ENCODE measurements at places on chromosomes 4 and X.
A peak's percentile ranks its signal among the peaks of the same experiment; 100 is the strongest.

GRCh38 chr4:176443646-176444409, 124.1 kb downstream of the SPCS3 start:
- DNase-seq = no peak

GRCh38 chrX:65750674-65751469, 83.4 kb downstream of the MSN start:
- no peak for DNase-seq

DNA sequence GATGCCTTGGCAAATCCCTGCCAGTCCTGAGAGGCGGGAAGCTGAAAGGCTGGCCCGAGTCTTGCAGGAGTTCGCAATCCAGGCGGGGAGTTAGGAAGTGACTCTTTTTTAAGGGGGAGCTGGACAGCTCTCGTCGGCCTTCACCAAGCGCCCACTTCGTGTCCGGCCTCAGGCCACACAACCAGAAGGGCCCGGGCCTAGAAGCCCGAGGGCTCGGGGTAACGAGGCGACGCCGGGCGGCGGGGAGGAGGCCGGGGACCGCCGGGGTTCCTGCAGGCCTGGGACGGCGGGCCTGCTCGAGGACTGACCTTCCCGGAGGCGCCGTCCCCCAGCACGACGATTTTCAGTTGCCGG, 395 bp downstream of the RAB28 start:
- no peak for DNase-seq

GRCh38 chr4:179595671-179596410, 2153.6 kb upstream of the AGA start:
- DNase-seq = no peak

- DNase-seq = no peak
Measured at GRCh38 chrX:45633419-45633818, 432.7 kb upstream of the DIPK2B start.

GRCh38 chr4:78661921-78662521, 110.5 kb downstream of the ANXA3 start:
- no peak for DNase-seq

DNA sequence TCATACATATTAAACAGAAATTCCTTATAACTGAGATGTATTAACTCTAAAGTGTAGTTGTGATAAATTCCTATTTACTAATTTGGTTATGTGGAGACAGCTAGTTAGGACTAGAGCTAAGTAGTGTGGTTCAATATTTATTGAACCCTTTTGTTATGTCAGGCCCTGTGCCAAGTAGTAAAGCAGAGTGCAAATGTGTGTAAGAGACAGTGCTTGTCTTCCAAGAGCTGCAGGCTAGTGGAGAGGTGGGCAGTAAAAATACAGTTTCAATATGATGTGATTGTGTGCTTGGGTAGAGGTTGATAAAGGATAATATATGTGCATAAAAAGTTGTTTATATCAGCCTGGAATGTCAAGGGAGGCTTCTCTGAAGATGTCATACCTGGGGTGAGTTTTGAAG, 80.0 kb downstream of the TBC1D19 start:
- DNase-seq = no peak

DNA sequence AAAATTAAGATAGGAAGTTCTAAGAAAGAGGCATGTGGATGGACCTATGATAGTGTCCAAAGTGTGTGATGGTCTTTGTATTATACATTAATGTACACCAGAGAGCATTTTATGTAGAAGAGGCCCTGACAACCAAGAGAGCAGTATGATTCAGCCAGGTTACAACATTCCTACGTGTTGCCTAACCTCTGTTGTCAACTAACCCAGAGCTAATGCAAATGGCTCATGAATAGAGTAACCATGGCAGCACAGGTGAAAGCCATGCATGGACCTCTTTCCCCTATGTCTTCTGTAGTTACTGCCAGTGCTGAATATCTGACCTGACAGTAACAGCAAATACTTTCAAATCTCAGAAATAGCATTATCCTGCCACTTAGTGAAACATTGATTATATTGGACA, 255.6 kb downstream of the NDST4 start:
- DNase-seq = no peak

- peak; percentile 11 for DNase-seq
Measured at GRCh38 chr4:41692717-41693345, 55.7 kb downstream of the PHOX2B start.

GRCh38 chr4:165301833-165302232, 25.6 kb upstream of the MSMO1 start:
- no peak for DNase-seq

DNA sequence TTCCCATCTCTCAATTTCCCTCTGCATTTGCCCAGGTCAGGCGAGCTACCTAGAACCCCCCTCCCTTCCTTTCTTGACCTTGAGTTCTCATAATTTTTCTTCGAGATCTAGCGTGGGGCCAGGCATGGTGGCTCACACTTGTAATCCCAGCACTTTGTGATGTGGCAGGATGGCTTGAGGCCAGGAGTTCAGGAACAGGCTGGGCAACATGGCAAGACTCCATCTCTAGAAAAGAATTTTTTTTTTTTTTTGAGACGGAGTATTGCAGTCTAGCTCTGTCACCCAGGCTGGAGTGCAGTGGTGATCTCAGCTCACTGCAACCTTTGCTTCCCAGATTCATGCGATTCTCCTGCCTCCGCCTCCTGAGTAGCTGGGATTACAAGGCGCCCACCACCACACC, 4.5 kb upstream of the PORCN start:
- no peak for DNase-seq

GRCh38 chr4:186009976-186010375, 59.0 kb upstream of the TLR3 start:
- no peak for DNase-seq

DNA sequence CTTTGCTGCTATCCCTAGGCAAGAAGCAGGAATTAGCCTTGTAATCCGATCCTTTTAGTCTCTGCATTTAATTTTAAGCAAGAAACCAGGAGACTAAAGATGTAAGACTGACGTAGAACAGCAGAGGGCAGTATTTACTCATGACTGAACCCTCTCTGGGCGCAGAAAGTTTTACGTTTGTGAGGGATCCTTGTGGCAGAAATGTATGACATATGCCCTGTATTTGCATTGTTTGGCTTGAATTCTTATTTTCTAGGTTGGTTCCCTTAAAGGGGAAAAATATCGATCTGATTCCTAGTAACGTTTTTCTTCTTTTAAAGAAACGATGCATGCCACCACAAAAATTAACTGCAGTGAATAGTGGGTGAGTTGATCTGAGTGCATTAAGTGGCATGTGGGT, 1.3 kb upstream of the FAT4 start:
- DNase-seq = peak; percentile 29

DNA sequence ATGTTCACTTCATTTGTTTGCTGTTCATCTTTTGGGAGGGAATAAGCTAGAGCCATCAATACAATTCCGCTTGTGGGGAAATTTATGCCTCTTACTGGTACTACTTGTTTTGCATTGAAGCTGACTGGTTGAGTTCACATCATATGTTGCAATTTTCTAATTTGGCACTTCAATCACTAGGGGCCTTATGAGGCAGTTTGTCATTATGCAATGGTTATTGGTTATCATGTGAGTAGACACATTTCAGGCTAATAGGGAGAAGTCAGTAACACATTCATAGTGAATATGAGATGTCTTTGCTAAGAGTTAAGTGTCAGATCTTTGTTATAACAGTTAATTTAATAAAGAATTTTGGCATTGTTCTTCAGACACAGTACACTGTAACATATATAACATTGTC, 5.0 kb downstream of the RPL36A start:
- DNase-seq = no peak

DNA sequence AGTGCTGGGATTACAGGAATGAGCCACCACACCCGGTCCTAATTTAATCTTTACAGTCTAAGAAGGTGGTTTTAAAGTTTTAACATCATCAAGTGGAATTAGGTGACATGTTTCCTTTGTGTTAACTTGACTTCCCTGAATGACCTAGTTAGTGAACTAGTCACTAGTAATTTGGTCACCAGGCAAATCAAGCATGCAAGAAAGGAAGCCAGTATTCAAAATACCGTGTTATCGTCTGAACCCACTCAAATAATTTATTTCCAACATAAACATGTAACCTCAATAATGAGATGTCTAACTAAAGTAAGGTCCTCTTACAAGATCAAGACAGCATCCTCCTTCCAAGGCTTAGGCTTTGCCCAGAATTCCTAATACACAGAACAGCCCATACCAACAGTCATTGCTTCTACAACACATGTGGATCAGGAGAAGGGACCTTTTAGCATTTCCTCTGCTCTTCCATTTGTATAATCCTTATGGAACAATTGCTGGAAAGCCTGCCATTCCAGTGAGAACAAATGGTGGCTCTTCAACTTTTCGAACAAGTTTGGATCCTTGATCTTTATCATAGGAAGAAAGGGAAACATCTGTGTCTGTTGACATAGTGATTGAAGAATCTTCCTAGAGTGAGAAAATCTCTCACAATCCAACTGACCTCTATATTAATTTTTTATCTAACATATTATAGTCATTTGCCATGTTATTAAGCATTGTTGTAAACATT, 97.2 kb downstream of the ANXA3 start:
- no peak for DNase-seq

DNA sequence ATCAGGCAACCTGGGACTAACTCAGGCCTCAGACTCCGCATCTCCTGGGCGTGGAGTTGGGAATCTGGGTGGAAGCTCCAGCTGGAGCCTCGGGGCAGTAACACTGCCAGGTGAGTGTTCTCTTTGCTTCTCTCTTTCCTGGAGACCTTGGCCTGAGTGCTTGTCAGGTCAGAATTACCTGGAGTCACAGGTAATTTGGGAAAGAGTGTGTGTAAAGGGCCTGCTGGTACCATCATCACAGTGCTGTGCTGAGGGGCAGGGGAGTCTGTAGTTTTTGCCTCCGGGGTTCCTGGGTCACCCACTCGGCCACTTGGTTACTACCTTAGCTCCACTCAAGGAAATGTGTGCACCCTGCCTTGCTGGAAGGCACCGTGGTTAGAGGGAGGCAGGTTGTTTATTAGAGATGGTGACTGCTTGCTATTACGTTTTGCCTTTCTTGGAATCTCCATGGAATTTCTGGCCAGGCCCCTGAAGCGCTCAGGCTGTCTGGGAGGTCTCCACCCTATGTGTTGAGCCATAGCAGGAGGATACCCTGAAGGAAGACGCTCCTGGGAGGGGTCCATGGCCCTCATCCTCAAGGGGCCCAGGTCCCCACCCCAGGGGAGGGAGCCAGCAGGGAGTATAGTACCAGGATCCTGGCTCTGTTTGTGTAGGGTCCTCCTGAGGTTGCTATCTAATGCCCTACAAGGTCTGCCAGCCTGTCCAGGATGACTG, 2.9 kb downstream of the GPR78 start:
- no peak for DNase-seq

DNA sequence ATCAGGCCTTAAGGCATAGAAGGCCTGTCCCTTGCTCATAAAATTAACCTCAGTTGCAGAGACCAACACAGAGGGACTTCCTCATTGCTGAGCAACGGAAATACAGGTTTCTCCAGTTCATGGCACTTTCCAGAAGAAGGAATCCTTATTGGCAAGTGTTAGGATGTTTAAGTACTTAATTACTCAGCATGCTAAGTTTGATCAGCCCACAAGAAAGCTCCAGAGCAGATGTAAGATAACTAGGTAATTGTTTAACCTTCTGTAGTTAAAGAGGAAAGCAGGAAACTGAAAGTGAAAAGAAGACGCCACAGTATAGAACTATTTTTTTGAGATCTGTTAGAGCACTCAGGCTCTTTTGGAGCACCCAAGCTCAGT, 33.5 kb downstream of the SMS start:
- no peak for DNase-seq

GRCh38 chr4:168440442-168441264, 39.6 kb downstream of the DDX60L start:
- no peak for DNase-seq

GRCh38 chrX:113833096-113834055, 750.5 kb upstream of the HTR2C start:
- no peak for DNase-seq

Data from NCI-H2081 treated with DMSO at 0.1 percent for 48 hours (cell line).